K562 (cell line): ENCODE measurements at places on chromosomes 7 and 10. TPM values are rescaled to one million over a fixed set of nuclear protein-coding genes. Genes with fewer than 3 reads are reported as not detected.

The SP4 gene
- 4.9 and 5.8 TPM in 2 replicates for total RNA-seq

The SFTPA1 gene
- total RNA-seq: 3.5 and 5.2 TPM in 2 replicates

The NCOA4 gene
- total RNA-seq: 136 TPM in 2 replicates

The MYPN gene
- total RNA-seq: not detected in 2 replicates

The XRCC2 gene
- 36.8 and 37.6 TPM in 2 replicates for total RNA-seq

DNA sequence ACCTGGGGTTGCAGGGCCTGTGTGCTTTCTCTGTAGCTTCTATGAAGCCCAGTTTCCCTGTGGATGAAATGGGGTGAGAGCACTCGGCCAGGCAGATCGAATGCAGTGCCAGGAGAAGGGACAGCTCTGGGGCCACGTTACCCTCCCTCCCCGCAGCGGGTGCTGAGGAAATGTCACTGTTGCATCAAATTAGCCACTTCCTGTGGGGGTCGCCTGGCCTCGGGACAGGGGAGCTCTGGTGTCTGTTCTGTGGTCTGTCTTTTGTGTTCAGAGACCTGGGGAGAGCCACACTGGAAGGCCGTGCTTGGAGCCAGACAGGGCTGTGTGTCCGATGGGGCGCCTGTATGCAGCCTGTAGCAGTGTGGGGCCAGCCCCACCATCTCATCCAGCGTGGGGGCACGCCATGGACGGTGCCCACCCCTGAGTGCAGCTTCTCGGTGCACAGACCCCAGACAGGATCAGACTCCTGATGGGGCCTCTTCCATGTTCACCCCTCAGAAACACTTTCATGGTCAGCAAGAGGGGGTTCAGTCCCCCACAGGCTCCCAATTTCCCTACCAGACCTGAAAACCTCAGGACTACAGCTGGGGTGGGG lies 13.6 kb downstream of the TTYH3 start:
- DNase-seq: no peak

- DNase-seq: no peak
Observed at GRCh38 chr10:43901744-43902504, 253.2 kb upstream of the ZNF32 start.

DNA sequence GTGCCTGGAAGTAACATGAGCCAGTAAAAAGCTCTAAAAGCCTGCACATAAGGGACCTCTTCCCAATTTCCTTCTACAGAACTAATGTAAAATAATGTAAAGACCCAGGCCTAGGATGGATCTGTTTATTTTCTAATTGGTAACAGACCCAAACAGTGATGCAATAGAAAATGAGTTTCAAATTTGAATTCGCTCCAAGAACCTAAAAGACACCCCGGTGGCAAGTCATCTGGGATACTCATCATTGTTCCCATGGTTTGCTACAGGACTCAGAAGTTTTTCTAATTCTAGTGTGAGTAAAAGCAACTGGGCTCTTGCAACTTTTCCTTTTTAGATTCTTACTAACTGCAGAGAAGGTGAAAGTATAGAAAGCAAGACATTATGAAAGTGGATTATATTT lies 271.3 kb upstream of the CACNA2D1 start:
- no peak for DNase-seq

DNA sequence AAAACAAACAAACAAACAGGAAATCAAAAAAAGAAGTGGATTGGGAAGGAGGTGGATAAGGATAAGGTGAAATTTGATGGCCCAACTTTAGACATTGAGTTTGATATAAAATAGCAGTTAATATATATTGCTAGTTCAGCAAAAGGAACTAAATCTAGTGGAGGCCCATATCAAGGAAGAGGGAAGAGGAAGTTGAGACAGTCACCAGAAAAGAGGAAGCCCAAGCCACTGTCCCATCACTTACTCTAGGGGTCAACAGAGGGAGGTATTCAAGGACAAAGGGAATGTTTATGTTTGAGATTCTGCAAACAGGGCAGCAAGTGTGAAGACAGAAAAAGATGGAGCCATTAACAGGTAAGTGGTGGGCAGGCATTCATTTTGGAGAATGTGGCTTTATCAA lies 3.7 kb downstream of the LAMTOR4 start:
- DNase-seq: no peak

DNA sequence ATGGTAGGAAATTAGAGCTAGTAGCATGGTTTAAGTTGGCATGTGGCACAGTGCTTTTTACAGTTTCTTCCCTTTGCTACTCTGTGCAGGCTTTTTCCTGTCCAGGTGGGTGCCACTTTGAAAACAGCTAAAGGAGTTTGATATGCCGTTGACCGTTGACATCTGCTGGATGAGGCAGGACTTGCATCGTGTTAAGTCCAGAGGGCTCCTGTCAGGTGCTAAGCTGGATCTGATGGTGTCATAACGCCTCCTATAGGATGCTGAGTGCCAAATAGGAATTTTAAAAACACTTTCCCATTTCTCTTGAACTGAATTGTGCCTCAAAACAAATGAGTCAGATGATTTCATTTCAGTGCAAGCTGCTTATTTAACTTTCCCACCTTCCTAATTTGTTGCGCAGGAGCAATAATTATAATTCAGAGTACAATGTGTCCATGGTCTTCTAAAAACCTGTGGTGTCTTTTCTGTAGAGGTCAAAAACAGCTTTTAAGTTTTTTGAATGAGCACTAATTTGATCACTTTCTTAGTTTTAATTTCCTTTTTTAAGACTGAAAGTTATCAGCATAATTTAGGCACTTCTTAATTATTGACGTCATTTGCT lies 178.3 kb downstream of the CDCA7L start:
- DNase-seq: peak; percentile 37

DNA sequence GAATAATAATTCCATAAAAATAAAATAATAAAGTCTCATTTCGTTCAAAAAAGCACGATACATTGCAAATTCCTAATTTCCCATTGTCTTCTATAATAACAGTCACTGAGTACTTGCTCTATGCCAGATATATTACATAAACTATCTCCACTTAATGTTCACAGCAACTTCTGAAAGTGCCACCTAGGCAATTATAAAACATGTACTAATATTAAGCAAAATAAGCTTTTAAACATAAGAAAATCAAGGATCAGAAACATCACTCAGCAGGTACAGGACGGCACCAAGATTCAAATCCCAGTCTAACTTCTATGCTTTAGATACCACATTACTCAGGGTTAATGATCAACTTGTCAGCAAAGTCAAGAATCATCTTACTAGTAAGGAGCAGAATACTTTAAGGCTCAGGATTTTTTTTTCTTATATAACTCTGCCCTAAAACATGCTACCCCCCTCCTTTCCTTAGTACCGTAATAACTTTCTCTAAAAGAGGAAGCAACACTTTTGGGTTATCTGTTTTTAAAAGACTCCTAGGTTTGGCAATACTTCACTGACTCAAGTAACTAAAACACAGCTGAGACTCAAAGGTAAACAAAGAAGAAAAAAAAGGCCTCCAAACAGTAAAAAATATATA lies 51.3 kb downstream of the USP6NL start:
- DNase-seq: no peak

DNA sequence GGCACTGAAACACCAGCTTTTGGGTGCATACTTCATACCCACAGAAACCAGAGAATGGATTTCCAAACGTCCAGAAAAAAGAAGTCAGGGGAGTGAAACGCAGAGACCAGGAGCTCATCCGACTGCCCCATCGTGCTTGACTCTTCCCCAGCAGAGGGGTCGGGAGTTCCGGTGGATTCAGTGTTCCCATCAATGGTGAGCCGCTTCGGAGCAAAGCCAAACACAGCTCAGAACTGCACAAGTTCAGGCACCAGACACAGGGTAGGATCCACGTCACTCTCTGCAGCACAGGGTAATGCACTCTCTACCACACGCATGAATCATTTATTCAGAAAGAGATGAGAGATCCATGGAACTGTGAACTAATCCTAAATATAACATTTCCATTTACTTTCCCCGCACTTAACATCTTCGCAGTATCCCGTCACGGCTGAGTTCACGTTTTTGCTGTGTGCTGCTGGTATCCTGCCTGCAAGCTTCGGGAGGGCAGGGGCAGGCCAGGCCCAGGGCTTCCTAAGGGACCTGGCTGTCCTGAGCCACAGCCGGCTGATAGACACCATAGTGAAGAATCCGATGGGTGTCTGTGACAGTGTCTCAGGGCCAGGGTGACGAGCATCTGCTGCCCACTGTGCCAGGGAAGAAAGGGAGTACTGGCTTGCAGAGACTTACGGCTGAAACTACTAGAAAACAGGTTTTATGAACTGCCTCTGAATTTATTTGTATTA lies 545.3 kb downstream of the PTPRN2 start:
- no peak for DNase-seq

GRCh38 chr10:60377042-60377352 lies 12.7 kb downstream of the ANK3 start:
- no peak for DNase-seq

DNA sequence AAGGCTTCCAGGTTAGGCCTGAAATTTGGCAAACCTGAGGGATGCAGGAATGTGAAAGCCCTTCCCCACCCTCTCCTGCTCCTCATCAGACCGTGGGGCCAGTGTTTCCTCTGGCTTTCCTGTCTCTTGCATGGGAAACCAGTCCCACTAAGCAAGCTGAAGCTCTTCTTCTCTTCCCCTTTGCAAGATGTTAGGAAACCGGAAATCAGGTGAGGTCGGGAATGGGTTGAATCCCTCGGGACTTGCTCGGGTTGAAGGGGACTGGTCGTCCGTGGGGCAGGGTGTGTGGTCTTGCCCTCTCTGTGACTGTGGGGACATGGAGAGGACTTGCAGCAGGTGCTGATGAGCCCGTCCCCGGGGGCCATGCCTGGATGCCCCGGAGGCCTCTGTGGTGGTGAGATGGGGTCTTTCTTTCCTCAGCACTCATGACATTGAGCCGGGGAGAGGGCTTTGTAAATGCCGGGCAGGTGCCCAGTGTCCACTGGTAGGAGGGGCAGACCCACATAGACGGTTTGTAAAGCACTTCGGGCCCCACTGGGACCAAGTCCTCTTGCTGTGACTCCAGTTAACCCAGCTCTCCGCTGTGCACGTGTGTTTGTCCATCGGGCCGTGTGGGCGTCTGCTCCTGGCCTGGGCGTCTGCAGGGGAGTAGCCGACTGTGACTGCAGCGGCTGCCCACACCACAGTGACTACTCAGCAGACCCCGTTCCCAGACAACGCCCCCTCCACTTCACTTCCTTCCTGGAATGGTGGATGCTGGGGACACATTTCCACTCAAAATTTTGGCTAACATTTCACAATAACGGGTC lies 373.9 kb downstream of the GLRX3 start:
- DNase-seq: no peak

DNA sequence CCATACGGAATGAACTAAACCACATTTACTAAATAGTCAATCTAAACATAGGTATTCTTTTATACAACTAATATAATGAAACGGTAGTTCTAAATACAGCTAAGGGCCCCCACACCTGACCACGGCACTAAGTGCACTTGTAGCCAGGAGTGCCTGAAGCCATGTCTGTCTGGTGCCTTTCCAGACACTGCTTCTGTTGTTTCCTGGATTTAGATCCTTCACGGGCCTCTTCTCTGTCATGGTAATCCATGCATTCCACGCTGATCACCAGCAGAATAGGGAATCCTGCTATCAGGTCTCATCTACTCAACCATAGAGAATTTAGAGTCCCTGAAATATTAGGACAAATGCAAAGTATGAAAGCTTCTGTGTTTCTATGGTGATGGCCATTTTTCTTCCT lies 37.8 kb downstream of the OSBPL3 start:
- no peak for DNase-seq

GRCh38 chr7:81839708-81840369 lies 70.0 kb upstream of the HGF start:
- DNase-seq: no peak

DNA sequence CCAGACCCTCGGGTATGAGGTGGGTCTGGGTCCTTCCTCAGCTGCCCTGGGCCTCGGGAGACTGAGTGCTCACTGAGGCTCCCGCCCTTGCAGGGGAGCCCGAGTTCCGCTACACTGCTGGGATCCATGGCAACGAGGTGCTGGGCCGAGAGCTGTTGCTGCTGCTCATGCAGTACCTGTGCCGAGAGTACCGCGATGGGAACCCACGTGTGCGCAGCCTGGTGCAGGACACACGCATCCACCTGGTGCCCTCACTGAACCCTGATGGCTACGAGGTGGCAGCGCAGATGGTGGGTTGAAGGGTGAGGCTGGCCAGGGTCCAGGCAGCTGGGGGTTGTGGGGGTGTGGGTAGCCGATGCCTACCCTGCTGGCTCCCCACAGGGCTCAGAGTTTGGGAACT lies 7.6 kb downstream of the AEBP1 start:
- DNase-seq: no peak

DNA sequence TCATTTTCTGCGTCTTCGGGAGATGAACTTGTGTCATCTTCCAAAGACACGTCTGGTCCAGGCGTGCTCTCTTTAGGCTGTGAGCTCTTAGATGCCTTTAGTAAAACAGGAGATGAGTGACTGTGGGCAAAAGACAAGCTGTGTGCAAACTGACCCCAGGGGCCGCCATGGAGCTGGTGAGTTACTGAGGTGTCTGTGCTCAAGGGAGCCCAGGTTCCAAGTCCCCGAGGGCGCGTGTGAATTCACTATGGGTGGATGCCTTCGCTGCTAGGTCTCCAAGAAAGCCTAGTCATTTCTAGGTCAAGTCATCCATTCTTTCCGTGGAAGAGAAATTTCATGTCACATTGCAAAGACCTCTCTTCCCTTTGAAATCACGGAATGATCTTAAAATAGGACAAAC lies 83.9 kb upstream of the NMT2 start:
- no peak for DNase-seq

DNA sequence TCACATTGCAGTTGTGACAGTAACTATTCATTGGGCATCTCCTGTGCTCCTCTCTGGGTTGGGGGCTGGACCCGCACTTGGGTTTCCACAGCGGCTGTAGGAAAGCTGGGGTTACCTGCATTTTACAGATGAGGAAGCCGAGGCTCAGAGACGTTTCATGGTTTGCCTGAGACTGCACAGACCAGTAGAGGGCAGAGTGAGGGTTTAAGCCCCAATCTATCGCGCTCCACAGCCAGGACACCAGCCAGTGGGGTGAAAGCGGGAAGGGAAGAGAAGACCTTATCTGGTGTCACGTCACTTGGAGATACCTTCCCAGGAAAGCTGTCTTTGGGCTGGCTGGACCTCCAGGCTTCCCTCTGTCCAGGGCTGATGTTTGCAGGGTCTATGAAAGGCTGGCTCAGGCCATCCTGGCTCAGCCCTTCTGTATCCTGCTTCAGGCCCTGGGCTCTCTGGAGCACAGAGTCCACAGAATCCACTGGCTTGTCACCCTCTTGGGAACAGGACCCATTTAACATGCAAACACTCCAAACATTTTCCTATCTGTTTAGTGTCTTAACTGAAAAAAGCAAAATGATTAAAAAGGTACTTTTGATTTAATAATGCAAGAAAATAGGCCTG lies 167.7 kb downstream of the EMX2 start:
- DNase-seq: no peak

DNA sequence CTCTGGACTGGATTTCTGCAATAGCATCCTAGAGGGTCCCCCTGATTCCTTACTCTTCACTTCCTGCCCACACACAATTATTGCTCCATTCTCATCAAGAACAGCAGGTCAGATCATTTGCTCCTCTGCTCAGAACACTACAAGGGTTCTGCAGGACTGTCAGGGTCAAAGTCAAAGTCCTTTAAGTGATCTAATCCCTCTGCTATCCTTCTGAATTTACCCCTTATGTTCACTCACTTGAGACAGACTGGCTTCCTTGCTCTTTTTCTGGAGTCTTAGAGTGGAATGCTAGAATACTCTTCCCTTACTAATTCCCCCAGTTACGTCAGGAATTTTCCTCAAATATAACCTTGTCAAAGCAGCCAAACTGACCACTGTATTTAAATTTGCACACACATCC lies 7.5 kb upstream of the POT1 start:
- DNase-seq: no peak

GRCh38 chr10:30748152-30748973 lies 118.8 kb upstream of the LYZL2 start:
- DNase-seq: no peak

GRCh38 chr7:44891791-44892190 lies 6.5 kb upstream of the PURB start:
- no peak for DNase-seq
